Stimulated activated CD8-positive, alpha-beta memory T cell treated with anti-CD3 and anti-CD28 coated beads, Interleukin-15, amount 100 ng/mL, for 1 hour (primary cell): ENCODE measurements at places on chromosomes 3 and 15.

GRCh38 chr3:63089007-63089750, 188.9 kb upstream of the SYNPR start:
- DNase-seq: no peak

DNA sequence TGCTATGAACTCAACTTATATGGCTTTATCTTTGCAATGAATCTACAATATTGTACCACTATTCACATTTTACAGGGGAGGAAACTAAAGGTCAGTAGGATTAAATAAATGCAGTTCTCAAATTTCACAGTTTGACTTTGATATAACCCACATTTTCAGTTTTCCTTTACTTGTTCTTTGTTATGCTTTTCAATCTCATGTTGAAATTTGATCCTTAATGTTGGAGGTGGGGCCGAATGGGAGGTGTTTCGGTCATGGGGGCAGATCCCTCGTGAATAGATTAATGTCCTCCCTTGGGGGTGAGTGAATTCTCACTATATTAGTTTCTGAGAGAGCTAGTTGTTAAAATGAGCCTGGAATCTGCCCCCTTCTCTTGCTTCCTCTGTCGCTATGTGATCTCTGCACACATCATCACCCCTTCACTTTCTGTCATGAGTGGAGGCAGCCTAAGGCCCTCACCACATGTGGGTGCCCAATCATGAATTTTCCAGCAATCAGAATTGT, 44.7 kb downstream of the CD200 start:
- DNase-seq: no peak

- DNase-seq: no peak
Measured at GRCh38 chr3:40287248-40287647, 22.3 kb upstream of the EIF1B start.

- no peak for DNase-seq
Measured at GRCh38 chr3:21238661-21239060, 512.3 kb downstream of the ZNF385D start.

DNA sequence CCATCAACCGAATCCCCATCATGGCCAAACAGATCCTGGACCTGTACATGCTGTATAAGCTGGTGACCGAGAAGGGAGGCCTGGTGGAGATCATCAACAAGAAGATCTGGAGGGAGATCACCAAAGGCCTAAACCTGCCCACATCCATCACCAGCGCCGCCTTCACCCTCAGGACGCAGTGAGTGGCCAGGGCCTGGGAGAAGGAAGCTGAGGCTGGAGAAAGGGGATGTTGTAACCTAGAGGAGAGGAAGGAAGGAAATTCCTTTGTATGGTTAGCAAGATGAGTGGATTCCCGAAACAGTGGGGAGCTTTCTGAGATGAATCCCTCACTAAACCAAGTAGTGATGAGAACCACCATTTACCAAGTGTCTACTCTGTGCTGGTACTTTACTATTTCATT, 25.8 kb upstream of the CLK3 start:
- no peak for DNase-seq

- DNase-seq: no peak
Measured at GRCh38 chr3:117660941-117661817, 951.6 kb downstream of the TUSC7 start.

DNA sequence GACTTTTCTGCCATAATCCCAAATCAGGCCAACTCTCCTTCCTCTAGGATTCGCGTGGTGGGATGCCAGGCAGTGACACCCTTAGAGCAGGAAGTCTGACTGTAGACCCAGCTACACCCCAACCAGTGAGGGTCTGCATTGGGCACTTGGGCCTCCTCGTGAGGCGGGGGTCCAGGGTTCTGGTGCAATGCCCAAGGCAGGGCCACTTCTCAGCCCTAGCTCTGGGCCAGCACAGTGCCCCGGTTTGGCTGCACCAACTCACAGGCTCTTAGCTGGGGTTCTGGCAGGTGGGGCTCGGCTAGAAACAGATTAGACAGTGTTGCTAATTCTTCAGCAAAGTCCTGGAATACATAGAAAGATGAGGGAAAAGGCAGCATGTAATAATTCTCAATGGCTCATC, 12.7 kb downstream of the CDAN1 start:
- DNase-seq: no peak

- DNase-seq: no peak
Measured at GRCh38 chr3:135145581-135145980, 350.5 kb downstream of the EPHB1 start.

DNA sequence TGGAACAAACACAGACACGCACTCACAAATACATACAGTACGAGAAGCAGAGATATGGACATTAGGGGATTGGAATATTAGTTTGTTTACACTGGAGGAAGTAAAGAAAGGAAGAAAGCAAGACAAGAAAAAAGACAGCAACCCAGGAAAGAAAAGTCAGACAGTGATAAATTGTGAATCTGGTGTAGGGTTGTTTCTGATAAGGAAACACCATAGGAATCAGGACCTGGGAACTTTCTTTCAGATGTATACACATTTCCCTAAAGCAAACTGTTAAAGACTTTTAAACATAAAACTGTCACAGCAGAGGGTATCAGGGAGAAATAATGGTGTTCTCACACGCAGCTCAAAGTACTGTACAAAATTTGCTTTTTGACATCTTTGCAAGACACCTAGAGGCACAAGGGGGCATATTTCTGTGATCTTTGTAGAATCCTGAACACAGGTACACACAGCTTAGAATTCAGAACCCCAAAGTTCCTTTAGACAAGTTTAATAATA, 153.7 kb downstream of the TUSC7 start:
- DNase-seq: no peak

- no peak for DNase-seq
Measured at GRCh38 chr3:109396806-109397205, 59.5 kb upstream of the DPPA4 start.

- no peak for DNase-seq
Measured at GRCh38 chr15:91632176-91632575, 221.3 kb upstream of the SLCO3A1 start.

- no peak for DNase-seq
Measured at GRCh38 chr3:30259730-30260129, 346.7 kb upstream of the TGFBR2 start.

DNA sequence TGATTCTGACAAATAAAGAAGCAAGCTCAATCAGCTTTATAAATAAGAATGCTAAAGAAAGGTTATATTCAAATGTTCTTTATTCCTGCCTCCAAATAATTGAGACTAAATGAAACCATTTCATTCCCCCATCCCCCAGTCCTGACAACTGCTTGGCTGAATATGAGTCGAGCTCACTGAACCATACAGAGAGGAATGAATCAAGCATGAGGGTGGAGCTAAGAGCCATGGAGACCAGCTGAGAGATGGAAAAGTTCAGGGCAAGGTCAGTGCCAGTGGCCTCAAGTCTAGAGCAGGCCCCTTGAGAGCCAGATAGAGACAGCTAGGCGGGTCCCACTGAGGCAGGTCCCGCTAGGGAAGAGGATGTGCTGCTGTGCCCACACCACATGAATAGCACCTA, 188.7 kb upstream of the EIF1B start:
- DNase-seq: no peak

DNA sequence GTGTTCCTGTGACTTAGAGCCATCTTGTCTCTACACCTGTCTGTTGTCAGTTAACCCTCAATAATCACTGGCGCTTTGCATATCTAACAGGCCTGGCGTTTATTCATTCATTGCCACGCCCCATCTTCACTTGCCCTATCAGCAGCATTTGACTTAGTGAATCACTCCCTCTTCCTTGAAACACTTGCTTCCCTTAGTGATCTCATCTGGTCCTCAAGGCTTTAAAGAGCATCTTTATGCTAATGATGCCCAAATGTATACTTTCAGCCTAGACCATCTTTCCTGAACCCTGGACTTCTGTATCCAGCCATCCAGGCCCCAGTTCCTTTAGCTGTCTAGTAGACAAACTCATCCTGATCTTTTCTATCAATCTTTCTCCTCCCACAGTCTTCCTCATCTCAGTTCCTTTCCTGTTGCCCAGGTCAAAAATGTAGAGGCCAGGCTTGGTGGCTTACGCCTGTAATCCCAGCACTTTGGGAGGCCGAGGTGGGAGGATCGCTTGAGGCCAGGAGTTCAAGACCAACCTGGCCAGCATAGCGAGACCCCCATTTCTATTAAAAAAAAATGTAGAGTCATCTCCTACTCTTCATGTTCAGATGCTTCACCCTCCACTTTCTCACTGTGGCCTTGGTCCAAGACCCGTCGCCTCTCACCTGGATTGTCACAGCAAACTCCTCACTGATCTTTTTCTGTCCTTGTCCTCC, 1.4 kb upstream of the IGDCC4 start:
- no peak for DNase-seq

DNA sequence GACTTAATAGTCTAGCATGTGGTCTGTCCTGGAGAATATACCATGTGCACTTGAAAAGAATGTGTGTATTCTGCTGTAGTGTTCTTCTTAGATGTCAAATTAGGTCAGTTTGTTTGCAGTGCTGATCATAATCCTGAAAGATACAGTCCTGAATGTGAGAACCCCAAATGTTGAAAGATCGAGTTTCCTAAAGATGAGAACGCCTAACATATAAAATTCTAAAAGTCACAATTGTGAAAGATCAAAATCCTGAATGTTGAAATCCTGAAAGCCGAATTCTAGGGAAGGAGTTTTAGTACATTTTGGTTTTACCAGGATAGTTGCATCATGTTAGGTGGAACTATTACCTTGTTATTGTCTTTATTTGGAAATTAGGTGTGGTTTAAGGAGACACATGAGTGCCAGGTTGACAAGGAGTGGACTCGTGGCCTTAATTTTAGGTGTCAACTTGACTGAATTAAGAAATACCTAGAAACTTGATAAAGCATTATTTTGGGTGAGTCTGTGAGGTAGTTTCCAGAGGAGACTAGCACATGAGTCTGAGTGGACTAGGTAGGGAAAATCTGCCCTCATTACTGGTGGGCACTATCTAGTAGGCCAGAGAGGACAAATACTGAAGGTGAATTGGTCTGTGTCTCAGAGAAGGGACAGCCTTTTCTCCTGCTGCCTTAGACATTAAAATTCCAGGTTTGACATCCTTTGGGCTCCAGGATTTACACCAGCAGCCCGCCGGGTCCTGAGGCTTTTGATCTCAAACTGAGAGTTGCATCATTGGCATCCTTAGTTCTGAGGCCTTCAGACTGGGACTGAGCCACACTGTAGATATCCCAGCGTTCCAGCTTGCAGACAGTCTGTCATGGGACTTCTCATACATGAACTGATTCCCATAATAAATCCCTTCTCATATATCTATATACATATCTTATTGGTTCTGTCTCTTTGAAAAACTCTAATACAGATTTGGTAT, 77.1 kb downstream of the LRRC28 start:
- no peak for DNase-seq

DNA sequence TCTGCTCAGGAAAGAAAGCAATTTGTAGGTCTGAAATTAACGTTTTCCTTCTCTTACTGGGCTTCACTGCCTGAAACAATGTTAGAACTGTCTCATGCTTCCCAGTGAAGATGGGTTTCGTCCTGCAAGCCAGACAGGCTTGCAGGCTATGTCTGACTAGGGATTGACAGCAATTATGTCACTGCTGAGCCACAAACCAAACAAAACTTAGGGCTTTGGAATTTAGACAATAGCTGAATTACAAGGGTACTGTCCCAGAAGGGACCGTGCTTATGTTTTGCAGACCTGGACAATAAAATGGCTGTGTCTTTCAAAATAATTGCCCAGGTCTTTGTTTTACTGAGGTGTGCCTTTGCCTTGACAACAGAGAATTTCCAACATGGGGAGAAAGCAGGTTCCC, 46.3 kb upstream of the CCDC80 start:
- DNase-seq: no peak

DNA sequence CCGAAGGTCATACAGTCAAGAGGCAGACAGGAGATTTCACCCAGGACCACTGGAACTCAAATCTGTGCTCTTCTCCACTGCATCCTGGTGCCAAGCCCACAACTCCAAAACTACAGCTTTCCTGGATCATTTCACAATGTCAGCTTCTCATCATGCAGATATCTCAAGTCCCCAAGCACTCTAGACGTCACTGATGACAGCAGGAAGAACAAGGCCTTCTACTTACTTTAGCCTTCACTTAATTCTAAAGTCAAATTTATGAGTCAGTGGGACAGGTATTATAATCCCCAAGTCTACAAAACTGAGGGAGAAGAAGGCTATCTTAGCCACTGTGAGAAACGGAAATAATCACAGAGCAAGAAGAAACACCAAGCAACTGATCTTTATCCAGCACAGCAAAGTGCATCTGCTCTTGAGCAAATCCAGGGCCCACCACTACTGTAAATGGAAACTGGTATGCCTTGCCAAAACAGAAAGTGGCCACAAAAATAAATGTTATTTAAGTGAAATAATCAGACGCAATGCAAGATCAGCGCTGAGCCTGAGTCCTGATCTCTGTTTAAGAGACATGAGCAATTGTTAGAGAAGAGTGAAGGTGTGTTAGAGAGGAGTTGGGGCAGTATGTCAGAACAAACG, 928 bp downstream of the RAD18 start:
- no peak for DNase-seq

GRCh38 chr15:81752974-81753373, 292.8 kb downstream of the MEX3B start:
- no peak for DNase-seq

- DNase-seq: no peak
Measured at GRCh38 chr15:31811641-31812040, 218.7 kb upstream of the CHRNA7 start.

- DNase-seq: no peak
Measured at GRCh38 chr3:12194209-12194608, 35.5 kb upstream of the TIMP4 start.

GRCh38 chr15:42184296-42184695, 23.8 kb downstream of the VPS39 start:
- no peak for DNase-seq

GRCh38 chr3:197226179-197226578, 72.2 kb downstream of the DLG1 start:
- no peak for DNase-seq

- no peak for DNase-seq
Measured at GRCh38 chr3:8625991-8626390, 18.6 kb downstream of the SSUH2 start.

DNA sequence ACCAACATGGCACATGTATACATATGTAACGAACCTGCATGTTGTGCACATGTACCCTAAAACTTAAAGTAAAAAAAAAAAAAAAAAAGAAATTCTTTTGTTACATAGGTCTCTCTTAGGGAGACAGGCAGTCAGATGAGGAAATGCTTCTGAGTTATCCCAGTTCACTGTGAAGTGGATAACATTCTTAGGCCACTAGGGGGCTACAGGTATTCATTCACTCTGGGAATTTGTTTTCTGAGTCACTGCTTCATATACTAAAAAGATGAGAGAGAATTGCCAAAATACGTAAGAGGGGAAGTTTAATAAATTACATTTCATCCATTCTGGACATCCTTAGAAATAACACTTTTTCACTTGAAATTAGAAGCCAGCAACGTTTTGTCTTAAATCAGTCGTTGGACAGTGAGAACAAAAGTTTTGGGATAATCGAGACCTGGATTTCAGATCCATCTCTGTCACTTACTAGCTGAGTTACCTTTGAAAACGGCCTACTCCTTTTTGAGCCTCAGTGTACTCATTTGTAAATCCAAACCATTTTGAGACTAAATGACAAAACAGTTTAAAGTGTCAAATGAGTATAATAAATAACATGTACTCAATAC, 738.4 kb upstream of the ALCAM start:
- no peak for DNase-seq
